ENCODE measurements at places on chromosomes 6 and 20.

DNA sequence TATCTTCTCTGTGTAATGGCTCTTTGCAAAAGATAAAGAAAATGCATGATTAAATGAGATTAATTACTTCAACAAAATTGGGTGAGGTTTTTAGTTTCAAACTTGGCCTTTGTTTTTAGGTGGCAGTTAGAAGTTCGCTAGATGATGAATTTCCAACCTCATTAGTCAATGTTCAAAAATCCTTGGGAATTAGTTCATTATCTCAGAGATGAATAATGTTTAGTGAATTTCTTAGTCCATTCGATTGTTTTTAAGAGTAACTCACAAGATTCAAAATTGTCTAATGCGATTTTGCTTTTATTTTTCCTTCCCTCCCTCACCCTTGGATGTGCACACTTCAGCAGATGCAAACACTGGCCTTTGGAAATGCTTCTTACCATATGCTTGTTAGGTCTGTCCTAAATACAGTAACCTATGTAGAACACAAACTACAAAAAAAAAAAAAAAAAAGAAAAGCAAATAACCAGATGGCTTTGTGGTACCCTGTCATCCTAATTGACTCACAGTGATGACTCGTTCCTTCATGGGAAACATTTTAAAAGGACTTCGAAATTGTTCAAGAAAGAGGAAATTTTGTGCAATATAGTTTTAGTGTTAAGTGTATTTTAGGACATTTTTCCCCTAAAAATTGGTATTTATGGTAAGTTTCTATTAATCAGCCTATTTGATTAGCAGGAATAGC lies 66.7 kb downstream of the FAM229B start:
- DNase-seq = no peak

GRCh38 chr20:25160467-25160866 lies 35.0 kb upstream of the ENTPD6 start:
- DNase-seq = no peak

DNA sequence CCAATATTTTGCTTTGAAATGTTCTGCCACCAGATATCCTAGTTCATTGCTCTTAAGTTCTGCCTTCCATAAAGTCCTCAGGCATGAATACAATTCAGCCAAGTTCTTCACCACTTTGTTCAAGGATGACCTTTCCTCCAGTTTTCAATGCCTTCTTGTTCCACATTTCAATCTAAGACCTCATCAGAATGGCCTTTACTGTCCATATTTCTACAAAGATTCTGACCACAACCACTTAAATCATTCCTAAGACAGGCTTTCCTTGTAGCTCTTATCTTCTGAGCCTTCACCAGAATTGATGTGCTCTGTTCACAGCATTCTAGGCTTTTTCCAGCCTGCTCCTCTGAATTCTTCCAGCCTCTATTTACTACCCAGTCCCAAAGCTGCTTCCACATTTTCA lies 319.0 kb downstream of the HACE1 start:
- no peak for DNase-seq

DNA sequence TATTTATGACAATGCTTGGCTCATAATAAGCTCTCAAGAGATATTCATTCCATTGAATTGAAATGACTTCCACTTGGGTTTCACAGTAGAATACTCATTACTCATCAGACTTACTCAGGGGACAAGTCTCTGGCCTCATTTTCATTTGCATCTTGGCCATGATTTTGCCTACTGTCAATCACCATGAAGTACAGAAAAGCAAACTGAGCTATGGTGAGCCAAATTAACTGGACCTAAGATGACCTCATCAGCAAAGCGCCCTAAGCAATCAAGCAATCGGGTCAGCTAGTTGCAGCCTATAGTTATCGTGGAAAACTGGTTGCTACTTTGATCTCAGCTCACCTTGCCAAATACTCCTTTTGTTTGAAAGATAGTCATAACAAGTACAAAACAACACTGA lies 494.7 kb upstream of the SLC35B3 start:
- DNase-seq = no peak

DNA sequence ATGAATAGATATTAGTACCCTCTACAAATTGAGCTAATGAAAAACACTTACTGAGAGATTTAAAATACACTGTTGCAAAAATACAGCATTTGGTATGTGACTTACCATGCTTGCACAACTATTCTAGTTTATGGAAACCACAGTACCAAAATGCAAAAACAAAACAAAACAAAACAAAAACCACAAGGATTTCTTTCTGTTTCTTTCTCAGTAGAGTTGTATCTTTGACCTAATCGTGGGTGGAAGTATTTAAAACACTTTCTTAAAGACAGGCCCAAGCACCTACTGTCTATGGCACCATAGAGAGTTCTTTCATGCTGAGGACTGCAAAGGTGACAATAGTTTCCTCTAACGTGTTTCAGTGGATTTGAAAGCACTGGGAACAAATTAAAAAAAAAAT lies 95.3 kb upstream of the C6orf118 start:
- no peak for DNase-seq

GRCh38 chr6:139988685-139989084 lies 614.2 kb upstream of the CITED2 start:
- no peak for DNase-seq

DNA sequence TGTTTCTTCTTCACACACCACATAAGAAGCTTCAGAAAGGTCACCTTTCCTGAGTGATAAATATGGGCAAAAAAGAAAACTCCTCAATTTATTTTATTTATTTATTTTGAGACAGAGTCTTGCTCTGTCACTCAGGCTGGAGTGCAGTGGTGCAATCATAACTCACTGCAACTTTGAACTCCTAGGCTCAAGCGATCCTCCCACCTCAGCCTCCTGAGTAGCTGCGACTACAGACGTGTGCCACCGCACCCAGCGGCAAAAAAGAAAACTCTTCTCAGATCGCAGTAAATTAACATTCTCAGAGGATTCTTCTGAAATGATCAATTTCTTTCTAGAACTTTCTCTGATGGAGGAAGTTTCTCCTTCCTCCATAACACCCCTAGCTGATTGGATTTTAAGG lies 111.2 kb downstream of the TRERF1 start:
- DNase-seq = no peak

GRCh38 chr6:24154121-24154520 lies 28.1 kb downstream of the NRSN1 start:
- DNase-seq = no peak

DNA sequence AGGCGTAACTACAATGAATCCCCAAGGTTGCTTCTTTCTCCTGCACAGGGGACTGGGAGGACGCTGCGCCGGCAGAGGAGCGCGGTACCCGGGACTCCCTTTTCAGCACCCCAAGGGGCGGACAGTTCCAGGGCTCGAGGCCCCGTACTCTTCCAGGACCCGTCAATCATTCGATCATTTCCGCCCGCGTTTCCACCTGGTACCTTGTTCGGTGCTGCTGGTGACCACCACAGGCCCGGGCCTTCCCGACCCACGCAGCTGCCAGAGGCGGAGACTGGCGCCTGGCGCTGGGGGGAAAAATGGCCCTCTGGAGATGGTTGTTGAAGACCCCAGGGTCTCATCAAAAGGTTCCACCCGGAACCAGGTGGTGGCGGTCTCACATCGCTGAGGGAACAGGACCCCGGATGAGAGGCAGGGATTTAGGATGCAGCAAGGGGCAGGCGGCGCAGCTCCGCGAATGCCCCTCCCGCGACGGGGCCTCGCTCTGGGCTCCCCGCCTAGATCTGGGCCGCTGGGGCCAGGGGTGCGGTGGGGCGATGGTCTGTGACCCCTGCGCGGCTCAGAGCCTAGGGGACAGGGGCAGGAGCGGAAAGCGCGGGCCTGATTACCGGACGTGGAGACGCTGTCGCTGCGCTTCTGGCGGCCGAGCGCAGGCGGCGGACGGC lies 744 bp downstream of the VSX1 start:
- peak; percentile 61 for DNase-seq

DNA sequence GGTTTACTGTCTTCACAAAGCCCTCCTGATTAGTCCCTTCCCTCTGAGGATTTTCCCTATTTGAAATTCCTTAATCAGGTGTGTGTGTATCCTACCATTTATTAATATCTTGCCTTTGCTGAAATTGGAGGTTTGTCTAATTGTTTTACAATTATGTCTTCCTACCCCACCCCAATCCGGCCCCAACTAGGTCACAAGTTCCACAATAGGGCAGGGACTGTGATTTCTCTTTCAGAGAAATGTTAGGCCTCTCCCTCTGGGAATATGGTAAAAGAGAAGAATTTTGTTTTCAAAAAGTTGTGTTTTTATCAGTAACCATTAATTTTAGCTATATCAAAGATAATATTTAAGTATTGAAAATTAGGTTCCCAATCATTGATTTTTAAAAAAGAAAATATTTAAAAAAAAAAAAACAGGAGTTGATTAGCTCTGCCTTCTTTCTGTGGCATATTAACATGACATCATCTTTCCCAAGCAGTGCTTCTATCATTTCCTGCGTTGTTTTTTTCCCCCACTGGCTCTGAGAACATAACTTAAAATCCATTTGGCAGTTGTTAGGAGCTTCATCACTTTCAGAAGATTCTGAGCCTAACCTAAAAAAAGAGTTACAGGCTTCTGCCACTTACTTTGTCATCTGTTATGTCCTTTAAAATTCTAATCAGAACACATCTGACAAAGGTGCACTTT lies 36.1 kb downstream of the BLOC1S5 start:
- DNase-seq = no peak

GRCh38 chr6:157825243-157825904 lies 2.3 kb downstream of the SNX9 start:
- DNase-seq = no peak
